ENCODE measurements at places on chromosomes 13 and 19. TPM values are rescaled to one million over a fixed set of nuclear protein-coding genes. Genes with fewer than 3 reads are reported as not detected.

The MRPL57 gene
- 26.7 TPM for total RNA-seq

The C2CD4C gene
- 0.15 TPM for total RNA-seq

The BRME1 gene
- total RNA-seq, result 0.57 TPM

The RTBDN gene
- 0.10 TPM for total RNA-seq

The KLK12 gene
- total RNA-seq, result not detected

The PSG4 gene
- 1.2 TPM for total RNA-seq

The ZNF888 gene
- not detected for total RNA-seq

The SBK2 gene
- 1.7 TPM for total RNA-seq

The TNPO2 gene
- total RNA-seq, result 33.3 TPM

The LILRA6 gene
- not detected for total RNA-seq

The ATP4B gene
- total RNA-seq, result not detected

The IGFL2 gene
- total RNA-seq, result 0.83 TPM

The TIMM50 gene
- total RNA-seq, result 215 TPM

The LRRC63 gene
- total RNA-seq, result not detected

The MAMSTR gene
- 0.26 TPM for total RNA-seq

The TNFRSF19 gene
- total RNA-seq, result 3.1 TPM

The EID2 gene
- total RNA-seq, result 49.7 TPM

The ZNF677 gene
- total RNA-seq, result not detected

The VSTM1 gene
- 0.24 TPM for total RNA-seq

The POU4F1 gene
- 0.77 TPM for total RNA-seq

The S1PR5 gene
- total RNA-seq, result 2.2 TPM

The HS6ST3 gene
- total RNA-seq, result not detected

The TYROBP gene
- not detected for total RNA-seq

The SLC27A5 gene
- total RNA-seq, result 31.0 TPM

The ANO8 gene
- 4.3 TPM for total RNA-seq

The SMIM44 gene
- total RNA-seq, result not detected

The LSM14A gene
- total RNA-seq, result 356 TPM

The TTC9B gene
- total RNA-seq, result 0.33 TPM

The SPPL2B gene
- total RNA-seq, result 24.1 TPM

The UNC13A gene
- total RNA-seq, result 1.00 TPM

The TSHZ3 gene
- total RNA-seq, result 2.0 TPM

The TEAD2 gene
- 18.2 TPM for total RNA-seq

The YJEFN3 gene
- 1.8 TPM for total RNA-seq

The TEX29 gene
- not detected for total RNA-seq

Data from A549 treated with RU486 at 1 μM for 4 hours (cell line).